ENCODE measurements at places on chromosomes 3 and 15.

- DNase-seq, result peak; percentile 13
These were observed 227.8 kb upstream of the CTNNB1 start for GRCh38 chr3:40971191-40972168.

DNA sequence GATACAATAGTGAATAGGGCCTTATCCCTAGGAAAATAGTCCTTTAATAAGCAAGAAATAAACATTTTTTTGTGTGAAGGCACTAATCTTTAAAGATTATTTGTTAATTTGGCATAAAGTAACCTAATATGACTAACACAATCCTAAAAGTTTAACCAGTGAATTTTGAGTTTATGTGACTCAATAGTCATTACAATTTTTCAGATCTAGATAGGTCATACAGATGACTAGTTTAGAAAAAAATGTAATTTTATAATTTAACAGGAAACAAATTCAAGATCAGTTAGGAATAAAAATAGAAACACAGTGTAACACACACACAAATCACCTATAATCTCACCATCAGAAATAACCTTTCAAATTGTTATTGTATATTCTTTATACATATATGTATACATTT is 620.7 kb upstream of the ALCAM start:
- no peak for DNase-seq

DNA sequence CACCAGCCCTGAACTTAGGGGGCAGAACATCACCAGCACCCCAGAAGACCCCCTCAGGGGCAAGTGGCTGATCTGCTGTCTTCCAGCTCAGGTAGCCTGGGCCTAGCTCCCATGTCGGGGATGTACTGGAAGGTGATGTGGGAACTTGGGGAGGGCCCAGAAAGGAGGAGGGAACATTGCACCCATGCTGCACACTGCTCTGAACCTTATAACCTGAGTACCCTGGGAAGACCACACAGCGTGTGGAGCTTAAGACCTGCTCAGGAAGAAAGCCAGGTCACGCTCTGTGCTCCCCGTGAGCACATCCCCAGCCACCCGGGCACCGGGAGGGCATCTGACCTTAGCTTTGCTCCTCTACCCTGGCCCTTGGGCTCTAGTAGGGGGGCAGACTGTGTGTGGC is 159.4 kb downstream of the ATP10A start:
- no peak for DNase-seq

GRCh38 chr3:185965496-185965895 is 27.7 kb upstream of the TRA2B start:
- no peak for DNase-seq

DNA sequence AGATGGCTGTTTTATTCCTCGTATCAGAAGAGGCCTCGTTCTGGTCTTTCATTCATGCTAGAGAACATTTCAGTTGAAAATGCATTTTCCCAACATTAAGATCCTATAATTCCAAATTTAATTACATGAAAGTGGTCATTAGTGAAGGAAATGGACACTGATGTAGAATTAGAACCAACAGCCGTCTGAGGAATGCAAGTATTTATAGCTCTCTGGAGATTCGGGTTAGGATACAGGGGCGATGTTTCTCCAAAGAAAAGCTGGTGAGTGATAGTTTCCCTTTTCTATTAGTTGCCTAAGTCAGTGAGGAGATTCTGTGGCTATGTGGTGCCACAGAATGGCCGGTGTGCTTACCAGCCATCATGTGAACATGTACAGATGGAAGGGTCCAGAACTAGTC is 109.0 kb upstream of the IL12A start:
- DNase-seq, result no peak

- DNase-seq, result no peak
These were observed 146.5 kb downstream of the LRRK1 start for GRCh38 chr15:101065570-101066221.

- DNase-seq, result no peak
These were observed 52.1 kb upstream of the TLE3 start for GRCh38 chr15:70149667-70150404.

DNA sequence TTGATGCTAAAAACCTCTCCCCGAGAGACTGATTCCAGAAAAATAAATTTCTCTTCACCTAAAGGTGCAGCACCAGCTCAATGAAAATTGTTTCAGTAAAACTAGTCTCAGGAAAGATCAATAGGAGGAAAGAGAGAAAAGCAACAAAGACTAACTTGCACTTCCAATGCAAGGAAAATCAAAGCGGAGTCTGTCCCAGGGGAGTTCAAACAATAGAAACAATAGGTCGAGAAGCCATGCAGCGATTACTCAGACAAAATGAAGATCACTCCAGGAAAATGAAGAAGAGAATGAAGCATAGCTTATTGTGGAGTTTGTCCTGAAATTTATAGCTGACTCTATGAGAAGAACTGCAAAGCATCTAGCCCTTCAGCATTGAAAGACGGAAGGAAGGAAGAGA is 105.1 kb upstream of the FRMD4B start:
- no peak for DNase-seq

DNA sequence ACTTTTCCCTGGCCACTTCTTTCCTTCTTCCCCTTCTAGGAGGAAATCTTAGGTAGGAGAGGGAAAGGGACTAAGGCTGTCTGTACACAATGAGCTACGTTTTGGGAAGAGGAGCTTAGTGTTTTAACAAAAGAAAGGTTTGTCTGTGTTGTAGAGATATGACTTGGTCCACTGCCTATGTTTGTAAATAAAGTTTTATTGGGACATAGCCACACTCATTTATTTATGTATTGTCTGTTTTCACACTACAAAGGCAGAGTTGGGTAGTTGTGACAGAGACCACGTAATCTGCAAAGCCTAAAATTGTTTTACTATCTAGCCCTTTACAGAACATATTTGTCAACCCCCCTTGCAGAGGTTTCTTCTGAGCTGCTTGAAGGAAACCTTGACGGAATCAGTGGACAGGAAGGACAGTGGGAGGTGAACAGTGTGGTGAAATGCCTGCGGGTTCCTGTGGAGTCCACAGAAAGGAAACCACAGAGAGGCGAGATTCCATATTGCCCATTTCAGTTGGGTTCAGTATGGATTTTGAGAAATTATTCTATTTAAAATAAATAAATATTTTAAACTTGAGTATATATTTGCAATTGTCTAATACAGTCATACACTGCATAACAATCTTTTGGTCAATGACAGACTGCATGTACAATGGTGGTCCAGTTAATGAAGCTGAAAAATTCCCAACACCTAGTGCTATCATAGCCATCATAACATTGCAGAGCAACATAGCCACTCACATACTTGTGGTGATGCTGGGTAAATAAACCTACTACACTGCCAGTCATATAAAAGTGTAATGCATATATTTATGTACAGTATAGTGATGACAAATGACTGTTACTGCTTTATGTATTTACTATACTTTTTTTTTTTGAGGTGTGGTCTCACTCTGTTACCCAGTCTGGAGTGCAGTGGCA is 157.9 kb upstream of the NUDT16 start:
- DNase-seq, result no peak

DNA sequence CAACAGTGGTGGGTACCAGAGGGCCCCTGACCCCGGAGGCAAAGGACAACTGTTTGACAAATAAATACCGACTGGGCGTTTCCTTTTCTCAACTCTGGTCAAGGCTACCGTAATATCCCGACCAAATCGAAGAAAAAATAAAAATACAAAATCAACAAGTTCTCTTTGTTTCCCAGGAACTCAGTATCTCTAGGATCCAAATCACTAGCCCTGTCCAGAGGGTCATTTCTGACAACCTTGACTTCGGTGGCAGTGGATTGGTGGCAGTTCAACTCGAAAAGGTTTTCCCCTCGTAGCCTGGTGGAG is 456 bp upstream of the DGKG start:
- DNase-seq, result no peak

- no peak for DNase-seq
These were observed 63.8 kb upstream of the ANKRD34C start for GRCh38 chr15:79218588-79219200.

GRCh38 chr3:96813820-96814650 is at the start of gene EPHA6:
EPHA6 (plus strand) TSS chr3:96814594.
- no peak for DNase-seq

DNA sequence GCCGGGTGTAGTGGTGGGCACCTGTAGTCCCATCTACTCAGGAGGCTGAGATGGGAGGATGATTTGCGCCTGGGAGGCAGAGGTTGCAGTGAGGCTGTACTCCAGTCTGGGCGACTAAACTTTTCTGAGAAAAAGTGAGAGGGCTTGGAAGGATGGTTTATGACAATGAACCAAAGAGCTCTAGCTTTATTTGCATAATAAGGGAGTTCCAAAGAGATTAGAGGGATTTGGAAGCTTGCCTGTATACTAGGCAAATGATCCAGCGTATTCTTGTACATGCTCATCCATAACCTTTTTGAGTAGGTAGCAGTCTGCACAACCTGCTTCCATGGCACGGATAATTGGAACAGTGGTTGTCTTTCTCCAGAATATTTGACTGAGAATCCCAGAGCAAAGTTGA is 251.1 kb downstream of the CHL1 start:
- no peak for DNase-seq

DNA sequence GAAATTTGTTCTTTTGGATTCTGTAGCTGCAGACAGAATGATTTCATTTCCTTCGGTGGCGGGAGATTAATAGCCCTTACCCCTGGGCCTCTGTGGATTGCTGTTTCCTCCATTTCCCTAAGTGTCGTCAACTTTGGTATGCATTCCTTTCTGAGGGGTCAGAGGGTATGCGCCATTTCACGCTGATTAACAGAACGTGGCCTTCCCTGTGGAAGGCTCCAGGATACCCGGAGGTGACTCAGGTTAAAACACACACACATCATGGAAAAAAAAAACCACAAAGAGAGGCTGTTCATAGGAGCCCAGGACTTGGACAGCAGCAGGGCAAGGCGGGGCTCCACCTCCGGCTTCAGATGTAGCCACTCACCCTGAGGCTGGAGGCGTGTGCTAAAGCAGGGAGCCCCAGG is 51.9 kb downstream of the EPHB1 start:
- DNase-seq, result no peak

DNA sequence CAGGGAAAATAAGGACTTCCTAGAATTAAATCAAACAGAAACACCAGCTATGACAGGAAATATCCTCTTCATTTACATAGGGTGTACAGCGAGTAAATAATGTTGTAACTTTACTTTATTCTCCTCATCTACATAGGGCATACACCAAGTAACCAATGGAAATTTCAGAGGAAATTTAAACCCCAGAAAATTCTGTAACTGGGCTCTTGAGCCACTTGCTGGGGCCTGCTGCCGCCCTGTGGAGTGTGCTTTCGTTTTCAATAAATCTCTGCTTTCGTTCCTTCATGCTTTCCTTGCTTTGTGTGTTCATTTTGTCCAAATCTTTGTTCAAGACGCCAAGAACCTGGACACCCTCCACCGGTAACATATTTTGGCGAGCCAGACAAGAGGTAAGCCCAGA is 990.4 kb upstream of the CADM2 start:
- DNase-seq, result no peak

GRCh38 chr3:76487446-76487845 is 552.5 kb upstream of the ROBO2 start:
- no peak for DNase-seq

GRCh38 chr3:41726891-41727290 is 235.0 kb downstream of the ULK4 start:
- DNase-seq, result no peak
